ENCODE measurements at places on chromosomes 7 and 10. TPM values are rescaled to one million over a fixed set of nuclear protein-coding genes. Genes with fewer than 3 reads are reported as not detected.

The TMEM130 gene
- total RNA-seq = 3.5 TPM

The WNT8B gene
- total RNA-seq = 0.28 TPM

The AKAP9 gene
- 125 TPM for total RNA-seq

The AKR1C8 gene
- not detected for total RNA-seq

The SPDYE8 gene
- total RNA-seq = 0.14 TPM

The LRRC17 gene
- total RNA-seq = 7.7 TPM

The CYP3A7 gene
- not detected for total RNA-seq

DNA sequence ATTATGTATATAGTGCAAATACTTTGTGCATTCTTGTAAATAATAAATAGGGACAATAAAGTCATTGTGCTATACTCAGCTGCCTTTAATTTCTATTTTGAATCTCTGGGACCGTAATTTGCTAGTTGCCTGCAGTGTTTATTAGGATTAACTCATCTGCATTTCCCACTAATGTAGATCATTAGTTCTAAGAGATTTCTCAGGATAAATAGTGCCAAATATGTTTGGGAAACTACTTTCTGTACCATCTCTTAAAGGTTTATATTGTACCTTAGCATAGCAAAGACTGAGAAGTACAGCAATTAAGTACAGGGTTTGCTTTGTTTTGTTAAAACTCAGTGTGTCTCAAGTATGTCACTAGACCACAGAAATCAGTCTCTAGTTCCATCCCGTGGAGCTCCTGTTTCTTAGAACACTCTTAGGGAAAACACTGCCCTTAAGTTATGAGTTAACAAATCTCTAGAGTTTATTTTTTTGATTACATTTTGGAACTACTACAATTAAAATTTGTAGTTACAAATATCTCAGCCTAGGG lies 26.0 kb downstream of the ADD3 start:
- DNase-seq = no peak
- no peaks in the 10 kb centered on the region for H3K36me3 ChIP-seq
- H3K27me3 ChIP-seq = no peaks in the 10 kb centered on the region

DNA sequence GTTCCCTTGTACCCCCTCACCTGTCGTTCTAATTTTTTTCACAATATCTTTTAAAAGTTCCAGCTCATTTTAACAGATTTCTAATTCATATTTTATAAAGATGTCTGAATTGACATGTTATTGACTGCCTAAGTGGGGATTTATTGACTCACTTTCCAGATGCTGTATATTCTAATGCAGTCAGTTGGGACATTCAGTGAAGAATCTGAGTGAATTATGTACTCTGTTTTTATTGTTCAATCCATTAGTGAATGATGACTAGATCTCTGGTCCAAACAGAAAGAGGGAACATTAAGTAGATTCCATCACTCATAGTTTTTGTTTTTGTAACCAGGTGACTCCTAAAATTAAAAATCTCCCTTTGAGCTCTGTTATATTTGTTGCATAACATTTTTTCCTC lies 54.3 kb downstream of the LOXL4 start:
- no peak overlapping the region for H3K4me3 ChIP-seq
- H3K27ac ChIP-seq = no peak overlapping the region
- DNase-seq = no peak
- H3K4me1 ChIP-seq = no peaks in the 10 kb centered on the region
- no peaks in the 10 kb centered on the region for H3K36me3 ChIP-seq

- no peaks in the 10 kb centered on the region for H3K27me3 ChIP-seq
- no peak for DNase-seq
- no peak overlapping the region for H3K27ac ChIP-seq
- H3K4me3 ChIP-seq = no peak overlapping the region
- H3K4me1 ChIP-seq = no peaks in the 10 kb centered on the region
Observed at GRCh38 chr7:29249383-29249750, 54.8 kb downstream of the CHN2 start.

- no peak overlapping the region for H3K27ac ChIP-seq
- DNase-seq = no peak
- H3K27me3 ChIP-seq = no peaks in the 10 kb centered on the region
- H3K4me3 ChIP-seq = no peak overlapping the region
- H3K4me1 ChIP-seq = no peaks in the 10 kb centered on the region
Observed at GRCh38 chr7:38242814-38243213, 30.6 kb downstream of the TARP start.

DNA sequence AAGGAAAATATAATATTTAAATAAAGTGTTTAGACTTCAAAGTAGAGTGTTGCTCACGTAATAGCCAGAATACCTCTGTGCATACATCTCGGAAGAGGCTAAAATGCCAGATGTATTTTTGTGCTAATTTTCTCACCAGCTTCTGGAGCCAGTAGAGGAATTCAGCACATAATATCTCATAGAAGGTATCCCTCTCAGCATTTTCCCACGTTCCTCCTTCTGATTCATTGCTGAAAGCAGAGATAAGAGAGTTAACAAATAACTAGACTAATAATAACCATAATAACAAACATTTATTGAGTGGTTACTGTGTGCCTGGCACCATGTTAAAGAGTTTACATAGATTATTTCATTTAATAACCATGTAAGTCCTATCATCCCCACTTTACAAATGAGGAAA lies 123.6 kb downstream of the VTI1A start:
- no peaks in the 10 kb centered on the region for H3K36me3 ChIP-seq
- no peaks in the 10 kb centered on the region for H3K4me1 ChIP-seq
- H3K27ac ChIP-seq = no peak overlapping the region

- H3K27me3 ChIP-seq = no peaks in the 10 kb centered on the region
- H3K4me1 ChIP-seq = no peaks in the 10 kb centered on the region
- no peaks in the 10 kb centered on the region for H3K36me3 ChIP-seq
- H3K4me3 ChIP-seq = no peak overlapping the region
- DNase-seq = no peak
Observed at GRCh38 chr7:88599528-88599927, 160.0 kb upstream of the ZNF804B start.

DNA sequence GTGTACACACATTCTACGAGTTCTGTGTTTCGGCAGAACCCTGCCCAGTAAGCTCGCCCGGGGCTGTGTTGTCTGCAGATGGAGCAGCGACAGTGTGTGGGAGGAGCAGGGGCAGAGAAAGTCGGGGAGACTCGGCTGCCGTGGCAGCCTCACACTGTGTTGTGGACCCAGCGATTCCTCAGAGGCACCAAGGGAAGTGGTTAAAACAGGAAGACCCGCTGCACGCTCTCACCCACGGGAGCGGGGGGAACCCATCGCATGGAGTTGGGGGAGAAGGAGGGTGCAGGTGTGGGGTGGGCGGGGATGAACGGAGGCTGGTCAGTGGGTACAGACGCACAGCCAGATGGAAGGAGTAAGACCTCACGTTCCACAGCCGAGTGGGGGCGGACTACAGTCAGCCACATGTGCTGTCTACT lies 250.2 kb downstream of the ELFN1 start:
- DNase-seq = no peak
- H3K27me3 ChIP-seq = no peaks in the 10 kb centered on the region
- H3K36me3 ChIP-seq = no peaks in the 10 kb centered on the region

GRCh38 chr10:86387178-86387794 lies 20.7 kb upstream of the GRID1 start:
- no peaks in the 10 kb centered on the region for H3K27me3 ChIP-seq
- H3K4me1 ChIP-seq = no peaks in the 10 kb centered on the region
- H3K27ac ChIP-seq = no peak overlapping the region
- no peak for DNase-seq

GRCh38 chr7:23893176-23893941 lies 183.3 kb downstream of the STK31 start:
- H3K27me3 ChIP-seq = no peaks in the 10 kb centered on the region
- no peaks in the 10 kb centered on the region for H3K4me1 ChIP-seq
- H3K27ac ChIP-seq = no peak overlapping the region
- no peak for DNase-seq
- no peaks in the 10 kb centered on the region for H3K36me3 ChIP-seq

GRCh38 chr7:148091882-148092281 lies 498.7 kb upstream of the C7orf33 start:
- H3K4me3 ChIP-seq = no peak overlapping the region
- H3K27ac ChIP-seq = no peak overlapping the region
- no peaks in the 10 kb centered on the region for H3K4me1 ChIP-seq
- H3K27me3 ChIP-seq = no peaks in the 10 kb centered on the region
- H3K36me3 ChIP-seq = no peaks in the 10 kb centered on the region

- H3K27ac ChIP-seq = no peak overlapping the region
- H3K36me3 ChIP-seq = no peaks in the 10 kb centered on the region
- DNase-seq = peak; percentile 73
- no peaks in the 10 kb centered on the region for H3K27me3 ChIP-seq
- no peaks in the 10 kb centered on the region for H3K4me1 ChIP-seq
Observed at GRCh38 chr10:48523212-48523819, 81.6 kb downstream of the ARHGAP22 start.

DNA sequence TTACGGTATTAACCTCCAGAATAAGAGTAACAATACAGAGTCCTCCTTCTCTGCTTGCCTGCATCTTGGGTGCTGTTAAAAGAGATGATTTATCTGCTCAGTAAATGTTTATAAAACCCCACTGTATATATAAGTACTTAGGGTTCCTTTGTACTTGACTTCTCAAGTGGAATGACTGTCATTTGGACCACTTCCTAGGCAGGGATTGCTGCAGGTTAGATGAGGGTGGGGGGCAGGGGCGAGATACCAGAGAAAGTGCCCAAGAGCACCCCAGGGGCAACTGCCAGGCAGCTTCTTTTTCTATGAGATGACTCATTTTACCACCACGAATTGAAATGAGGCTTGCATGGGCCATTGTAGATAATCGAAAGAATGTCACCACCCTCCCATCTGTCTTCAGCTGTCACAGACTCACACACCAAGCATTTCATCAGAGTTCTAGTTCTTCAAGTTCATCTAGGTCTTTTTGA lies 421.9 kb upstream of the GALNT17 start:
- H3K27me3 ChIP-seq = no peaks in the 10 kb centered on the region
- no peak for DNase-seq
- no peaks in the 10 kb centered on the region for H3K36me3 ChIP-seq
- no peak overlapping the region for H3K4me3 ChIP-seq
- no peaks in the 10 kb centered on the region for H3K4me1 ChIP-seq

GRCh38 chr7:34158368-34159153 lies 253.2 kb downstream of the BMPER start:
- H3K4me3 ChIP-seq = no peak overlapping the region
- no peaks in the 10 kb centered on the region for H3K4me1 ChIP-seq
- no peak overlapping the region for H3K27ac ChIP-seq
- no peaks in the 10 kb centered on the region for H3K27me3 ChIP-seq
- no peaks in the 10 kb centered on the region for H3K36me3 ChIP-seq

GRCh38 chr10:47303866-47304265 lies 3.9 kb downstream of the GDF10 start:
- no peak overlapping the region for H3K27ac ChIP-seq
- H3K27me3 ChIP-seq = no peaks in the 10 kb centered on the region
- no peak for DNase-seq
- no peaks in the 10 kb centered on the region for H3K36me3 ChIP-seq
- no peaks in the 10 kb centered on the region for H3K4me1 ChIP-seq
- no peak overlapping the region for H3K4me3 ChIP-seq

GRCh38 chr7:37663693-37664092 lies 19.9 kb upstream of the GPR141 start:
- no peak overlapping the region for H3K4me3 ChIP-seq
- DNase-seq = no peak
- no peak overlapping the region for H3K27ac ChIP-seq

GRCh38 chr10:25209618-25210017 lies 34.8 kb downstream of the GPR158 start:
- no peaks in the 10 kb centered on the region for H3K36me3 ChIP-seq
- DNase-seq = no peak
- no peak overlapping the region for H3K27ac ChIP-seq

DNA sequence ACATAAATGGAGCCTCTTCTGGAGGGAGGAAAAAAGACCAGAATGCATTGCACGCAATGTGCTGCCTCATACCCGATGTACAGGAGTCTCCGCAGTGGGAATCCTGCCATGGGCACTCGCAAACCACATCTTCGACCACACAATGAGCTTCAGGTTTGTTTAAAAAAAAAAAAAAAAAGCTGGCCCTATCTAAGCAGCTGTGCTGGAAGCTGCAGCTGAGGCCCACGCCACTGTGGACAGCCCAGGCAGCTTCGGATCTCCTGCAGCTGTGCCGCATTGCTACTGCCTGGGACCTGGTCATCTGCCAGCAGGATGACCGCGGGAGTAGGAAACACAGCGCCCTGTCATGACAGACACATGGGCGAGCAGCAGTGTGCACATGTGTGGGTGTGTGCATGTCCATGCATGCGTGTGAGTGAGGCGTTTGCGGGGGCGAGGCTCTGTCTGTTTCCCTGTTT lies 26.0 kb downstream of the EN2 start:
- no peaks in the 10 kb centered on the region for H3K4me1 ChIP-seq
- peaks cover 7% of the 10 kb centered on the region for H3K27me3 ChIP-seq
- no peaks in the 10 kb centered on the region for H3K36me3 ChIP-seq
- H3K4me3 ChIP-seq = no peak overlapping the region
- DNase-seq = no peak

- H3K36me3 ChIP-seq = no peaks in the 10 kb centered on the region
- no peak for DNase-seq
- no peaks in the 10 kb centered on the region for H3K4me1 ChIP-seq
- H3K27ac ChIP-seq = no peak overlapping the region
- H3K4me3 ChIP-seq = no peak overlapping the region
Observed at GRCh38 chr10:69733791-69734261, 67.9 kb upstream of the COL13A1 start.

DNA sequence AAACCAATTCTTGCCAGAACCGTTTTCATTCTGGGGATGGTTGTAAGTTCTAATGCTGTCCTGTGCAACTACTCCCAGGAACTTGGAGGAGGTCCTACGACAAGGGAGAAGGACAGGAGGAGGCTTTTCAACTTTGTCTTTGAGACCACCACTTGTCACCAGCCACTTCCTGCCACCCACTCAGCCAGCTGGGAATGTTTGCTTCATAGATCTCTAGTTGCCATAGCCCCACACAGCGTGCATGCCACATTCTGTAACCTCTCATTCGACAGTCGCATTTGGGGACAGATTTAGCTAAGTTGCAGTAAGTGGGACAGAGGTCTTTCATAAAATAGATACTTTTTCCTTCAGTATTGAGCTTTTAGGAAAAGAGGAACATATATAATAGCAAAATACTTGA lies 78.0 kb downstream of the TAF3 start:
- H3K27ac ChIP-seq = no peak overlapping the region
- no peaks in the 10 kb centered on the region for H3K27me3 ChIP-seq
- no peaks in the 10 kb centered on the region for H3K4me1 ChIP-seq
- H3K36me3 ChIP-seq = no peaks in the 10 kb centered on the region
- DNase-seq = no peak

GRCh38 chr10:123922126-123922525 lies 30.5 kb upstream of the CPXM2 start:
- H3K4me3 ChIP-seq = no peak overlapping the region
- H3K36me3 ChIP-seq = no peaks in the 10 kb centered on the region
- DNase-seq = no peak

DNA sequence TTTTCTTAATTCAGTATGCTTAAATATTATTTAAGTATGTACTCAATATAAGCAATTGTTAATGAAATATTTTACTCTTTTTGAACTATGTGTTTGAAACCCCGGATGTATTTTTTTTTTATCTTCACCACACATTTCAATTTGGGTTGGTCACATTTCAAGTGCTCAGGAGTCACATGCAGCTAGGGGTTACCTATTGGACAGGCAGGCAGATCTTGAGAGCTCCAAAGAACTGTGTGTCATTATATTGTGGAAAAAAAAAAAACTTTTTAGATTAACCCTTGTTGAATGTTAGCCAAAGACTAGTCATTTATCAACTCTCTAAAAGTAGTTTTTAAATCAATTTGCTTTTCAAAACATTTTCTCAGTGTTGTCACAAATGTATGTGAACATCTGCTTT lies 37.2 kb downstream of the IKZF1 start:
- DNase-seq = no peak
- H3K27me3 ChIP-seq = no peaks in the 10 kb centered on the region
- H3K4me1 ChIP-seq = no peaks in the 10 kb centered on the region
- no peaks in the 10 kb centered on the region for H3K36me3 ChIP-seq
- H3K4me3 ChIP-seq = no peak overlapping the region

- H3K36me3 ChIP-seq = no peaks in the 10 kb centered on the region
- H3K27ac ChIP-seq = no peak overlapping the region
- peaks cover 6% of the 10 kb centered on the region for H3K4me1 ChIP-seq
Observed at GRCh38 chr10:6185039-6185716, 17.6 kb upstream of the PFKFB3 start.

Data from uterus (tissue), 4 donors.